ENCODE measurements at places on chromosomes 6 and 20.

DNA sequence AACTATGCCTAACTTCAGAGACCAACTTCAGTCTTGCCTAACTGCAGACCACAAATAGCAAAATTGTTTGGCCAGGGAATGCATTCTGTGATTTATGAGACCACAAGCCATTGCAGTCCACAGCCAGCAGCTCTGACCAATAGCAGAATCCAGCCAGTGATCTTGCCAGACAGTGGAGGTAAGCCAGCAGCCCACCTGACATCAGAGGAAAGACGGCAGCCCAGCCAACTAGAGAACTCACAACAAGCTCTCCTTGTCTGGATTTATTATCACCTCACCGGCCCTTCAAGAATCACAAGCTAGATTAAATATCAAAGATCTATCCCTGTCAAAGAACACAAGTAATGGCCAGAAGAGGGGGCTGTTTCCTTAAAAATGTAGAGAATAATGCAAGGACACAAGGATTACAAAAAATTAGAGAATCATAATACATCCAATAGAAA is 66.5 kb upstream of the SLC35F1 start:
- no peak for DNase-seq

DNA sequence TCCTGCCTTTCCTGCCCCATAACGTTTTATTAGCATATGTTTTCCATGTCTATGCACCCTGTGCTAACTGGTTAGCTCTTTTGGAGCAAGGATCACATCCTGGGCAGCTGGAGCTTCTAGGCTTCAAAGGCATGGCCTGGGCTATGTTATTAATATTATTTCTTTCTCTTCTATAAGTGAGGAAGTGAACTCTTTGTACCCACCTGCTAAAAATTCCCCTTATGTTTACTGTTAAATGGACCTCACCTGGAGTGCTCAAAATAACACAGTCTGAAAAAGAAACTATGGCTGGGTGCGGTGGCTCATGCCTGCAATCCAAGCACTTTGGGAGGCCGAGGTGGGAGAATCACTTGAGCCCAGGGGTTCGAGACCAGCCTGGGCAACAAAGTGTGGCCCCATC is 97.8 kb downstream of the TNFAIP3 start:
- DNase-seq = no peak

DNA sequence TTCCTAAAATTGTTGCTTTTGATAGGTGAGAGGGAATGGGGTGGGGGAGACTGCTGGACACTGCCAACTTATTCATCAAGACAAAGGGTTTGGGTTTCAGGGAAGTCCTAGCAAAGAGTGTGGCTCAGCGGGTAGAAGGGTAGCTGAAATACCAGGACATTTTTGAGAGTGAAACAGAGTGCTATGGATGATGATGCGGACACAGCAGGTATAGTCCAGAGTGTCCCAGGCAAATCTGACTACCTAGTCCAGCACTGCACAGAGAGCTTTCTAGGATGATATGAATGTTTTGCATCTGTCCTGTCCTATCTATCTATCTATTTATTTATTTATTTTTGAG is 154.3 kb downstream of the BCAS1 start:
- no peak for DNase-seq

- no peak for DNase-seq
These were observed 38.3 kb downstream of the ARHGAP18 start for GRCh38 chr6:129671442-129672340.

GRCh38 chr6:168103050-168103830 is 24.2 kb upstream of the FRMD1 start:
- DNase-seq = no peak

DNA sequence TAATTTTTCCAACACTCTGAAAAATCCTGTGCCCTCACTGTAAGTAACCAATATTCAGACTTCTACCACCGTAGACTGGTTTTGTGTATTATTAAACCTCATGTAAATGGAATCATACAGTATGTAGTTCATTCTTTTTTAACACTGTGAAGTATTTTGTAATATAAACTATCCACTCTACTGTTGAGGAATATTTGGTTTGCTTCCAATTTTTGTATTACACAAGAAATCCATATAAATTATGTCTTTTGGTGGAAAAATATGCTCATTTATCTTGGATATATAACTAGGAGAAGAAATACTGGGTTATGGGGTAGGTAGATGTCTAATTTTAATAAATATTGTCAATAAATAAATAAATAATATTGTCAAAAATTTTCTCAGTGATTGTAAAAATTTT is 116.8 kb downstream of the CHD6 start:
- no peak for DNase-seq

DNA sequence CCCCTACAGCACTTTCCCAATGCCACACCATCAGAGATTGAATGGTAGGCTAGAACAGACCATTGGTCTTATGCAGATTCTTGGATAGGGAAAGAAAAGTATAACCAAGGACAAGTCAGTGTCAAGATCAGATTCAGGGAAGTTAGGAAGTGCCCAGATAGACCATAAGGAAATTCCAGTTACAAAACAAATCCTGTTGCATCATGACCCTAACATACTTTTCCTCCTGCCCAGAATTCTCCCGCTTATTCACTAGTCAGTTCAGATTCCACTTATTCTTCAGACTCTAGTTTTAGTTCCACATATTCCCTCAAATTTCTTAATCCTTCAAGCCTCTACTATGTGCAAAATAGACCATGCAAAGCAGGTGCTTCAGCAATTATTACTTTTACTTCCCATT is 20.7 kb downstream of the METTL24 start:
- no peak for DNase-seq

DNA sequence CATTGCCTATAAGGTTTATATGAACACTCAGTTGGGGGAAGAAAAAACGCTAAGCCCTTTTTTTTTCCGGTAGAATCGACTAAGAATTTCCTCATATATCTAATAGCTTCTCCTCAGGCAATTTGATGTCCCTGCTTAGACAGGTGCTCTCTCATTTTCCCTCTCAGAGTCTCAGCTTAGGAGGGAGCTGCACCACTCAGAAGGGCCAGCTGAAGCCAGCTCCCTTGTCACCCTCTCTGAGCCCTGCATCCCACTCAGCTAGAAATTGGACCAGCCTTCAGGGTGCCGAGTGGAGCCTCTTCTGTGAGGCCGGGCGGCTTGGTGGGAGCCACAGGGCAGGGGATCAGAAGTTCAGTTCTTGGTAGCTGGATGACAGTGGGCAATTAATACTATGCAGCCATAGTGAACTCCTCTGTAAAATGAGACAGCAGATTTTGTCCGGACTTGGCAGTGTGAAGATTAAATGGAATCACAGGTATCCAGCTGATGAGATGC is 368.5 kb downstream of the MAFB start:
- DNase-seq = no peak

GRCh38 chr20:23079016-23079351 is 7.1 kb downstream of the CD93 start:
- DNase-seq = no peak

- no peak for DNase-seq
These were observed 239.6 kb upstream of the PLCB4 start for GRCh38 chr20:8829256-8829655.

GRCh38 chr6:116373300-116373699 is 2.6 kb downstream of the DSE start:
- DNase-seq = no peak

DNA sequence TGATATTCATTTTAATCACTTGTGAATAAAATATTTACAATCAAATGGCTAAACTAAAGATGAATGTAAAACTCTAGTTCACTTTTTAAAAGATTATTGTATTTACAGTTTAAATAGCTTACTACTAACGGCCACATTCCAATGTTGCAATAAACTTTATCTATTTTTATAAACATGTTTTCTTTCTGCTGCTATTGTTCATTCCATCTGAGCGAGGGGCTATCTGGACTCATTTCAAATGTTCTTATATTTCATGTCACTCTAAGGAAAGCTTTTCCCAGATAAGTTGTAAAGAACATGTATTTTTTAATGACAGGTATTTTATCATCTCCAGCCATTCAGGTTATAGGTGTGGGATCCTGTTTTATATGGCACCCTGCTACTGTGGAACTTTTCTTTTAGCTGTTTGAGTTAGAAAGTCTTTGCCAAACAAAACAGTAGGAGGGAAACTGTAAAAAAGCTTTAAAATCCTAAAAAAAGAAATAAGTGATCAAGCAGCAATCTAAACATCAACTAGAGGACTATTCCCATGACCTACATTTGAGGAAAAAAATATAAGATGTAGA is 42.5 kb downstream of the HMGCLL1 start:
- DNase-seq = no peak
